ENCODE measurements at places on chromosomes 12 and 14.

GRCh38 chr14:74888164-74889158 is 6.7 kb downstream of the DLST start:
- no peak for DNase-seq

GRCh38 chr12:115323223-115323905 is 639.4 kb upstream of the TBX3 start:
- no peak for DNase-seq

- no peak for DNase-seq
These were observed 14.1 kb upstream of the OXA1L start for GRCh38 chr14:22752422-22752821.

GRCh38 chr14:86464341-86464740 is 934.4 kb downstream of the FLRT2 start:
- DNase-seq = no peak

Data from stimulated activated CD8-positive, alpha-beta memory T cell treated with anti-CD3 and anti-CD28 coated beads, Interleukin-4, amount 100 ng/mL, for 48 hours (primary cell).